ENCODE measurements at places on chromosomes 12 and 14.

DNA sequence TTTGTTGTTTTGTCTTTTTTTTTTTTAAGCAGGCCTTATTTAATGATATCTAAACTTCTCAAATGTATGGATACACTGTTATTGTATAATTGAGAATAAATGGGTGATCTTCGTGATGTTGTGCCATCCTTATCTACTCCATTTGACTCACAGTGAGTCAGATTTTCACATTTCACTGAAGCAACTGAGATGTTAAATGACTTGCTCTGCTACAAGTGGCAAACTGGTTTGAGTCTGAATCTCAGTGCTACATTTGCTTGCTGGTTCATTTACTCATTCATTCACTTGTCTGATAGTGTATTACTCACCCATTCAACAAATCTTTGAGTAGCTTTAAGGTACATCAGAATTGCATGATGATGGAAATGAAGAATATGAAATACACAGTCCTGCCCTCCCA is 2.6 kb downstream of the KIAA0586 start:
- no peak for DNase-seq

DNA sequence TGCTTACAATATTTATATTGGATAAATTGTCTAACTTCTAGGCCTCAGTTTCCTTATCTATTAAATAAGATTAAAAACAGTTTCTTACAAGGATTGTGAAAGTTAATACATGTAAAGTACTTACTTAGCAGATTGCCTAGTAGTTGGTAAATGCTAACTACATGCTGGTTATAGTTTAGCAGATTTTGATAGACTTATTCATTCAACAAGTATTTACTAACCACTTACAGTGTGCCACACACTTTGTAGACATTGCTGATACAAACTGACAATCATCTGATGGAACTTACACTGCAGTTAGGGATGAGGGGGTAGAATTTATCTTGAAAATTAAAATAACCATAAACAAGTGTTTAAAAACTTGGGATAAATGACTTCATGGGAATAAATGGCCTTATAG is 50.4 kb downstream of the ARID2 start:
- no peak for DNase-seq

DNA sequence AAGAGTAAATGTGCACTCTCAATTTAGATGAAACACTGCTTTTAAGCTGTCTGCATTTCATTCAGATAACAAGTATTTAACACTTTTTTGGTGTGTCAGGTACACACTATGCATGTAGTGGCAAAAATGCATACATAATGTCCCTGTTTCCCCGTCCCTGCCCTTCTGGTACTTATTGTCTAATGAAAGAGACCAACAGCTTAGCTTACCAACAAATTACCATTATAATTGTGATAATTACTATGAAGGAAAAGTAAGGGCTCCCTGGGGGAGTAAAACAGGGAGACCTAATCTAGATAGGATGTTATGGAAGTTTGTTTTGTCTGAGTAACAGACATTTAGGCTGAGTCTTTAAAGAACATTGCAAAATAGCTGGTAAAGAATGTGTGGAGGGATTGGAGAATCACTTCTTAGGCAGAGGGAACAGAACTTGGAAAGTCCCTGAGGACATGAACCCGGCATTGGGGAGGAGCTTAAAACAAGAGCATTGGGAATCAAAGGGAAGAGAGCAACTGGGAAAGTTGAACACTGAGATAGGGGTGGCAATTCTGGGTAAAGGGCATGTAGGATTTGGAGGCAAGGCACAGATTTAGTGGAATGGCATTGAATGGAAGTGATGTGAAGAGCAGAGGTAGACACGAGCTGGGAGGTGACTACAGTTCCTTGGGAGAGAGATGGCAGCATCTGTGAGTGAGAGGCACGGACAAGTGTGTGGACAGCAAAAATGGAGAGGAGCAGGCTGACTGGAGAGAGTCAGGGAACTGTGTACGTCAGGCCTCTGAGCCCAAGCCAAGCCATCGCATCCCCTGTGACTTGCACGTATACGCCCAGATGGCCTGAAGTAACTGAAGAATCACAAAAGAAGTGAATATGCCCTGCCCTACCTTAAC is 181.6 kb downstream of the GRIP1 start:
- DNase-seq: no peak

GRCh38 chr12:83843541-83843940 is 1069.1 kb downstream of the SLC6A15 start:
- no peak for DNase-seq

GRCh38 chr12:98868538-98868937 is 223.4 kb downstream of the APAF1 start:
- no peak for DNase-seq

- no peak for DNase-seq
Observed at GRCh38 chr14:92696366-92696765, 52.1 kb downstream of the LGMN start.

DNA sequence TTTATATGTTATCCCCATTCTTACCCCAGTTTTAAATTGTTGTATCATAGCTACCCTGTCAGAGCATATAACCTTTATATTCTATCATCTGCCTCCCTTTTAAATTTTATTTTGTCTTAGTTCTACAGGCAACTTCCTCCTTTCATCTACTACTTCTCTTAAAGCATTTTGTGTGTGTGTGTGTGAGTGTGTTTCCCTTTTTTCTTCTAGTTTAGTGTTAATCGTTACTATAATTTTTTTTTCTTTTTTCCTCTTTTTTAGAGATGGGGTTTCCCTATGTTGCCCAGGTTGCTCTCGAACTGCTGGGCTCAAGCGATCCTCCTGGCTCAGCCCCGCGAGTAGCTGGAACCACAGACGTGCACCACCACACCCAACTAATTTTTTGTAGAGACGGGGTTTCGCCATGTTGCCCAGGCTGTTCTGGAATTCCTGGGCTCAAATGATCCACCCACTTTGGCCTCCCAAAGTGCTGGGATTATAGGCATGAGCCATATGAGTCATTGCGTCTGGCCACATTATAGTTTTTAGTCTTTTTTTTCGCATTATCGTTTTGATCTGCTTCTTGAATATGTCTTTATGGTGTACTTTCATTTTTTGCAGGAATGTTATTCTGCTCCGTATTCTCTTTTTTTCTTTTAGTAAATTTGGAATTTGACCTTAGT is 33.1 kb upstream of the FBXO34 start:
- DNase-seq: no peak

- DNase-seq: no peak
Observed at GRCh38 chr12:116959845-116960514, 49.2 kb downstream of the FBXW8 start.

GRCh38 chr12:111203446-111203845 is 165.4 kb downstream of the PHETA1 start:
- no peak for DNase-seq

- no peak for DNase-seq
Observed at GRCh38 chr12:31742891-31743290, 14.1 kb upstream of the AMN1 start.

DNA sequence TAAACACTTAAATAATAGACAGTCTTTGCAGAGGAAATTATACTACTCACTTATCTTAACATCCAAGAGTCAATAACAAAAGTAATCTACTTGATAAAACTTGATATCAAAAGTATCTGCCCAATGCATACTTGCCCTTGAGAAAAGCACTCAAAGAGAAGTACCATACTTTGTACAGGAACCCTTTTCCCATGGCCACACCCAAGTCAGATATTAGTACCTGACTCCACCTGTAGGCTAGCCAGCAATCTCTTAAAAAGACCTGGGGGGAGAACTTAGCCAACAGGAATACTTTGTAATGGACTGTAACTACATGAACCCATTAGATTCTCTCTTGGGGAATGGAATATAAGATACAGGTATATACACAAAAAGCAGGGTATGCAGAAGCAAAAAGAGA is 99.6 kb upstream of the HECTD1 start:
- DNase-seq: no peak

GRCh38 chr12:113056631-113057488 is at the start of gene DTX1:
TSS of gene DTX1 (plus strand) at chr12:113056730. CDS start at chr12:113058193, 1,463 bp downstream.
- DNase-seq: peak; percentile 15

DNA sequence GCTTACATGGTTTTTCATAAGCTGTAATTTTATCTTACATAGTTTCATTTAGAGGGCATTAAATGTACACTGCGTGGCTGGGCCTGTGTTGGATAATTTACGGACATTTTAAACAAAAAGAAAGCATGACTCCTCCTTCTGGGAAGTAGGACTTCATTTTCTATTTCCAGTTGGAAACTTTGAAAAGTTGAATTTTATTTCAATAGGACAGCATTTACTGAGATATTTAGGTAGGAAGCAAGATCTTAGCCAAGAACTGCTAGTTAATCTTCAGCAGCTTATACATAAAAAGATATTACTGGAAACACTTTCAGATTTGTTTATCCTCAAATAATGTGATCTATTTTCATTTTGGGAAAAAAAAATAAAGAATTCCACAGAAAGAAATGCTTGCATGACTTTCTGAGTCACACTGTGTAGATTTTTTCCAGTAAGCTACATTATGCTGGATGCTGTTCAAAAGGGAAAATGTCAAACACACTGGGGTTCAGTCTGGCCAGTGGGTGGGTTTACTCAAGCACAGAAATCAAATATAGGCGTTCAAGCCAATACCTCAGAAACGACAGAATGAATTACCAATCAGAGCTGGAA is 239.4 kb upstream of the KRR1 start:
- DNase-seq: no peak

GRCh38 chr14:105501504-105502291 is 10.7 kb downstream of the TEDC1 start:
- DNase-seq: no peak

DNA sequence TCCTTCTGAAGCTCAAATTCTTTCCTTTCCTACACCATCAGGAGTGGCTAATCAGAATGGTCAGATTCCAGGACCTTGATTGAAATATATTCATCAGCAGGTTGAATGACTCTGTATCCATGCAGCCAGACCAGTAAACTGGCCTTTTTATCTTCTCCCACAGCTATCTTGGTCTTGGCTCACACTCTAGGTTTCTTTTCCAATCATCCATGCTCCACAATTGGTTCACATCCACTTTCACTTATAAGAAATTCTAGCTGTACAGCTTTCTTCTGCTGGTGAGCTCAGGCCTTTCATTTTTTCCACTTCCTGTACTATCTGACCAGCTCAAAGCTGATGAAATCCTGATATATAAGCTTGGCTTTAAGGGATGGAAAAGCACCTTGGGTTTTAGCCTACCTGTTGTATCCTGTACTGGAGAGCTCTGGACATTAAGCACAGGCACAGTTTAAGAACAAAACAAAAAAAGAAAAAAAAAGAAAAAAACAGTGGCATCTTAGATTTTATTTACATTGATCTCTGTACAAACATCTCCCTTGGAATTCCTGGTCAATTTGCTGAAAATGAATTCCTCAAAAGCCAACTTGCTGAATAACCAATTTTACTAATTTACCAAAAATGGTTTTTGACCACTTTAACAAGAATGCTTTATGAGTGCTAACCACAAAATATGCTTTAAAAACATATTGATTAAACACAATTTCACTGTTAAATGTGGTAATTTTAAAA is 91.6 kb upstream of the PAWR start:
- DNase-seq: no peak

Data from activated CD4-positive, CD25-positive, alpha-beta regulatory T cell (primary cell).